NCI-H1105 (cell line): ENCODE measurements at places on chromosomes 1 and 21.

GRCh38 chr1:205598841-205599668, 32.8 kb downstream of the ELK4 start:
- no peak for DNase-seq

DNA sequence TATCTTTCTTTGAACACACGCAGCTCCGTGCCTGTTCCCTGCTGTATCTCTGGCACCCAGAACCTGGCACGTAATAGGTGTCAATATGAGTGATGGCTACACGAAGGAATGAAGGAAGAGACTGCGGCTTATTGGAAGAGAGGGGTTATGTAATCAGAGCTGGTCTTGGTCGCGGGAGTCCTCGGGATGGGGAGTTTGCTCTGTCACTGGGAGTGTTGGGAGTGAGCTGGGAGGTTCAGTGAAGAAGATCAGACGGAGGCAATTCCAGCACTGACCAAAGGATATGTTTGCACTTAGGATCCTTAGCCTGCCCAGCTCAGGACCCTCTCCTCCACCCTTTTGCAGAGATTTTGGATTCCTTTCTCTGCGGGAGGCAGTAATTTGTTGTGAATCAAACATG, 709.1 kb downstream of the PTPRU start:
- no peak for DNase-seq

DNA sequence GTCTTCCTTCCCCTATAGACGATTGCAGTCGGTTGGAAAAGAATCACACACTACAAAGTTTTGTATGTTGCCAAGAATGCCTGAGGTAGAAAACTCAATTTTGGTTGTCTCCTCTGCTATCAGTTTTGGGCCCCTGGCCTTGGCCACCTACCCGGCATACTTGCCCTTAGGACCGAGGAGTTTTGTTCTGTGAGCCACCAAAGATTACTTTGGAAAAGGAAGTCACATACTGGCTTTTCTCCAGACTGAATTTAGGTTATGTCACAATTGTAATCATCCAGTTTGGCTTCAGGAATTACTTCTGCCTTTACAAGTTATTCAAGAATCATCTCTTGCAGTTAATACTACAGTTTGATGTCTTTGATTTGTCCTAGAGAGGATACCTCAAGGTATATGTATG, 71.4 kb downstream of the RGL1 start:
- DNase-seq: no peak

DNA sequence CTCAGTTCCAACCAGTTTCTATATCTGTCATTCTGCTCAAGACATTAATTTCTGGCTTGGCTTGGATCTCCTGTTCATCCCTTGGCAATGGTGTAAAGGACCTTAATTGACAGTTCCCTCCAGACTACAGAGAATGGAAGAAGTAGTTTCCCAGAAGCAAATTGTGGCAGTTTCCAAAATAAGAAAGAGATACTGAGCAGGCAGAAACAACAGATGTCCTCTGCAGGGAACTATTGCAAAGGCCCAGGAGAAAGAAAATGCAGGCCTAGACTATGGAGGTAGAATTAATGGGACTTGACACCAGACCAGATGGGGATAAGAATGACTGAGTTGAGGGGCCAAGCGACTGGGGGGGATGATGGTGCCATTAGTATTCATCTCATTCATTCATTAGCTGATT, 6.1 kb upstream of the AK2 start:
- no peak for DNase-seq

DNA sequence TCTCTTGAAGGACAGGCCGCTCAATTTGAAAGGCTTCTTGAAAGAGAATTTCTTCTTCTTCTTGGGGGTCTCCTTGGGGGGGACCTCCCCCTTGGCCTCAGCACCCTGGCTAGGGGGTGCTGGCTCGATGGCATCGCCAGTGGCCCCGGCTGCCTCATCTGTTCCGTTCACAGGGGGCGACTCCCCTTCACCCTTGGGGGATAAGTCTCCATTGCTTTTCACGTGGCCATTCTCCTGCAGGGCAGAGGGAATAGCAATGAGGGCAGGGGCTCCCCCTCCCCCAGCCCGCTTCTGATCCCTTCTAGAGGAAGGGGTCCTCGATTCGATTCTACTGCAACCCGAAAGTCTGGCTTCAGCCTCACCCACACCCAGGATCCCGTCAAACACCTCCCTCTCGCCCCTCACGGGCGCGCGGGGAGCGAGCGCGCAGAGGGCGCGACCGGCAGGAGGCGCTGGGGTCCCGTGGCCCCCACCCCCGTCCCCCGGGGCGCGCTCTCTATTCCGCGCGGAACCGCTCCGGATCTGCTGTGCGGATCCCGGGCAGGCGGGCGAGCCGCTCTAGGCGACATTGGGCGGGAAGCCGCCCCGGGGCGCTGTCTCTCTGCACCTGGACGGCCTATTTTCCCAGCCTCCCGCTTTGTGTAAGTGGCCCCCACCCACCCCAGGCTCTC, 1.0 kb downstream of the MARCKSL1 start:
- peak; percentile 39 for DNase-seq

- DNase-seq: no peak
These were observed 153.1 kb upstream of the PLXNA2 start for GRCh38 chr1:208397286-208397685.

DNA sequence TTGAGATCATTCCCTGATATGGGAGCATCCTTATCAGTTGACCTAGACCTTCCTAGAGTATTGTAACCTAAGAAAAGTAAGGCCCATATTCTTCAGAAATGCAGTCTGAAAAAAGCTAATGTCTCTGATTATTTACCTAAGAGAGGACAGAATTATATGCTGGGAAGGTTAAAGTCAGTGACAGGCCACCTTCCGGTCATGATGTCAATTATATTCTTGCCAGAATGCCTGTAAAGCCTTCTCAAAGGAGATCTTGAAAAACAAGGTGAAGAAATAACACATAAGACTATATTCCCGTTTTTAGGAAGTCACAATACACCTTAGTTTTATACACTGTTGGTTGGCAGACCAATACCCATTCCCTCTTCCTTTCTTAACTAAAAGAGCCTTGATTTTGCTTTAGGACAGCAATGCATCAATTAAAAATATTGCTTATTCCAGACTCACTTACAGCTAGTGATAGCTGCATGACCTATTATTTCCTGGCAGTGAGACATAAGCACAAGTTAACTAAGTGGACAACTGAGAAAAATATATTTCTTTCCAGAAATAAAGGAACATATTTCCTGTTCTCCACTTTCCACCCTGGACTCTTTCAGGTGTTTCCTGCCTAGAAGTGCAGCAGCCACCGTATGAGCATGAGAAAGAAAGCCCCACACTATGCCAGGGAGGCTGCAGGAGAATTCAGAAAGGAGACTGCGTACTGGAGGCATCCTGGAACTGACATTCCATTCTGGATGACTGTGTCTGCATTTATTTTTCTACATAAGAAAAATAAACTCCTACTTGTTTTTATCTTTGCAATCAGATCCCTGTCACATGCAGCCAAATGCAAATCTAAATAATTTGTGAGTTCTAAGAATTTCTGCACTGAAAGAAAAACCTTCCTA, 332.9 kb upstream of the PTBP2 start:
- DNase-seq: no peak

- DNase-seq: no peak
These were observed 18.9 kb downstream of the GRIK1 start for GRCh38 chr21:29920938-29921337.

DNA sequence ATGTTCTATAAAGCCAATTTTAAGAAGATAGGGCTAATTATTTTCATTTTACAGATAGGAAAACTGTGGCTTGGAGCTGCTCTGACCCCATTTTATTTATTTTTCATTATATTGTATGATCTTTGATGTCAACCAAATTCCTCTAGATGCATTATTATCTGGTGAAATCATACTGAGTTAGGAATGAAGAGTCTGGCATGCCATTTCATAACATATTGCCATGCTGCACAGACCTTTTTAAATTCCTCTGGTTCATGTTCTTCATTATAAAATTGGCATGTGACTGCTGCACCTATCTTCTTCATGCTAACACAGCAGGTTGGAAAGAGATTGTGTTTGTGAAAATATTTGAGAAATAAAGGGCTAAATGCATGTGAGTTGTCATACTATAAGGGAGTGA, 12.7 kb downstream of the PRRX1 start:
- DNase-seq: no peak

DNA sequence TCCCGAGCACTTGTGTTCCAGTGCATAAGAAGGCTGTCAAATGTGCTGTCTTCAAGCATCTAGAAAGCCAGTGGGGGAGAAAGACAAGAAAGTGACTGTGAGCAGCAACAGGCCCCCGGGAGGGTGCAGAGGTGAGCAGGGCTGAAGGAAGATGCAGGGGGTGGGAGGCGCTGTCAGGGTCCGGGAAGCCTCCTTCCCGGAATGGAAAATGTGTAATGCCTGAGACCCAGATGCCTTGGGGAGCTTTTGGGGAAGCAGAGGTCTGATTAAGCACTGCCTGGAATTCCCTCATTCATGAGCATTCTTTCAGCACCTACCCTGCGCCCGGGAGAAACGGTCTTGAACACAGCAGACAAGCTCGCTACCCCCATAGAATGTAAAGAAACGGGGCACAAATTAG, 1.3 kb downstream of the NPHP4 start:
- no peak for DNase-seq

DNA sequence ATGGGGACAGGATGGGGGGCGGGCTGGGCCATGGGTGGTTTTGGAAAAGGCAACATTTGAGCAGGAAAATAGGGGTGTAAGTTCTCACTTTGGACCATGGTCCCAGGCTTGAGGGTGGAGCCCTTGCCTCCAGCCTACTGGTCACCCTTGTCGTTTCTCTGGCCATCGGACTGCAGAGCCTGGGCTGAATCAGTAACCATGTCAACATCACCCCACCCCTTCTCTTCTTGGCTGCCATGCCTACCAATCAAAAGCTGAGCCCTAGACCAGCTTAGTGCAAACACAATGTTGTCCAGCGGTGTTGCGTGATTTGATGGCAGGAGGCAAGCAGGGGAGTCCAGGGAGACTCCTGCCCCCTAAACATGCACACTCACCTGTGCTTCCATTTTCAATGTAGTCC, 231.0 kb upstream of the KAZN start:
- DNase-seq: no peak

DNA sequence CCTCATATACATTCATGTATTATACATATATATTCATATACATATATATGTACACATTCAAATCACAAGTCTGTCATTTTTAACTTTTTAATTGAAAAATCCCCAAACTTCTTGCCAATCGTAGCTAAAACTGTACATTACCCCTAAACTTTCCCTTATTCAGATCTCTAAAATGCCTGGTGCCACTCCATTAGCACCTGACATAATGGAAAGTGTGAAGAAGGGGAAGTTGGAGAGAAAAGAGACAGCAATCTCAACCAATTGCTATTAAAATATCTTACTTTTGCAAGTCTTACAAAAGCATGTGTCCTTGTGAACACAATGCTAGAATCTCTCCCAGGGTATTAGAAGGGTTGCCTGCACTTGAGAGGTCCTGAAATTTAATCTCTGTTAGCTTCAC, 22.7 kb upstream of the PRKACB start:
- no peak for DNase-seq

DNA sequence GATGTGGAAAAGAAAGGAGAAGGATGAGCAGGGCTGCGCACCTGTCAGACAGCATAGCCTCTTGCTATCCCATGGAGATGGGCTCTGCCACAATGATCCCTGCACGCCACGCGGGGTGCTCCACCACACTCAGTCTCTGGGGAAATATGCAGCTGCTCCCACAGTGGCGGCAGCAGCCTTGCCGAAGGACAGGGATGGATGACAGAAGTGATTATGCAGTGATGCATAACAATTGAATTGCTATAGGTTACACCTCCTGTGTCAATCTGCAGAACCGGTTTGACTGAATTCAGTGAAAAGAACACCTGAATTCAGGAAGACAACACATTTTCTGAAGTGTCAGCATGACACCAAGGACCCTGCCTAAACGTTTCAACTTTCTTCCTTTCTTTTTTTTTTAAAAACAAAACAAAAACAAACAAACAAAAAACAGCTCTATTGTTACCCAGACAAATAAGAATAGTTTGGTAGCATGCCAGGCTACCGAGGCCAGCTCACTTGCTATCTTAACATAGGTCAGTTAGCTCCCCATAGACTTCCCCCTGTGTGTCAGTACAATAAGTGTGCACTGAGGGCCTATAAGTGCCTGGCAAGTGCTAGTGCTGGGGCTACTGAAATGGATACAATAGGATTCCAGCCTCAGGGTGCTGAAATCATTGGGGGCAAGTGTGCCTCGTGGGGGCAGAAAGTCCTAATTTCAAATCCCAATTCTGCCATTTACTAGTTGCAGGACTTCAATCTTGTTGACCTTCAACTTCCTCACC, 127.6 kb upstream of the LMO4 start:
- peak; percentile 85 for DNase-seq

- no peak for DNase-seq
These were observed 77.8 kb downstream of the TMEM53 start for GRCh38 chr1:44596511-44596910.

DNA sequence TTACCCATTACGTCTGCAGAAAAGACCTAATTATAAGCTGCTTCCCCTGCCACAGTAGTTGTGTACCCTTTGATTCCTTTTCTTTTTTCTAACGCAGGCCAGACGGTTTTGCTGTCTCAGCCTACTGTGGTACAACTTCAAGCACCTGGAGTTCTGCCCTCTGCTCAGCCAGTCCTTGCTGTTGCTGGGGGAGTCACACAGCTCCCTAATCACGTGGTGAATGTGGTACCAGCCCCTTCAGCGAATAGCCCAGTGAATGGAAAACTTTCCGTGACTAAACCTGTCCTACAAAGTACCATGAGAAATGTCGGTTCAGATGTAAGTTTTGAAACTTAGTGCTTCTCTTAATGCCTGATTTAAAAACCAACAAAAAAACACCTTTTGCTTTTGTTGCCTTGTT, 35.8 kb downstream of the ATF6 start:
- no peak for DNase-seq

DNA sequence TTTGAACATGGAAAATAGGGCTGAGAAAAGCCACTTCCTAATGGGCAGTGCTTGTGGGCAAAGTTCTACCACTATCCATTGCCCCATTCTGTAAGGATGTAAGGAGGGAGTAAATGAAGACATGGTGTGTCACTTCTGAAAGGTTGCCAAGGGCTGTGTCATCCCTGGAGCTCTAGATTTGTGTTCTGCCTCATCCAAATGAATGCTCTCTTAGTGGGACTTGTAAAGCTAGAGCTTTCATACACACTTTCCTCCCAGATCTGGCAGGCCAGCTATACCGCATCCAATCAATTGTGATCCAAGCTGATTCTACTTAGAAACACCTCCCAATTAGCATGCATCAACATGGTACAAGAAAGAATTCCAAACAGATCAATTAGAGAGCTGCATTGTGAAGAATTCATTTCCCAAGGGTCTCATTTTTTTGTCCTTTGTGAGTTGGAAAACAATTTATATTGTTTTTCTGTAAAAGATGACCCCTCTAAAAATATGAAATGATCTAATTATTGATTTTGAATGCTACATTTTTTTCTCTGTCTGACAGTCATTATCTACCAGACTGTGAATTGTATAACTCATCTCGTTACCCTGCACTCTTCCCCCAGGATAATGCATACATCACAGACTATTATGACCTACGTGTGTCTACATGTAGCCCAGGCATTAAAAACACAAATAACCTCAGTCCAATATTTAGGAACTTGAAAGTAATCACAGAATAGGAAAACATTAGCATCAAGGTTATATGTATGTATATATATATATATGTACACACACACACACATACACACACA, 117.1 kb upstream of the DUSP10 start:
- DNase-seq: no peak
